ENCODE measurements at places on chromosomes 2 and 18.

DNA sequence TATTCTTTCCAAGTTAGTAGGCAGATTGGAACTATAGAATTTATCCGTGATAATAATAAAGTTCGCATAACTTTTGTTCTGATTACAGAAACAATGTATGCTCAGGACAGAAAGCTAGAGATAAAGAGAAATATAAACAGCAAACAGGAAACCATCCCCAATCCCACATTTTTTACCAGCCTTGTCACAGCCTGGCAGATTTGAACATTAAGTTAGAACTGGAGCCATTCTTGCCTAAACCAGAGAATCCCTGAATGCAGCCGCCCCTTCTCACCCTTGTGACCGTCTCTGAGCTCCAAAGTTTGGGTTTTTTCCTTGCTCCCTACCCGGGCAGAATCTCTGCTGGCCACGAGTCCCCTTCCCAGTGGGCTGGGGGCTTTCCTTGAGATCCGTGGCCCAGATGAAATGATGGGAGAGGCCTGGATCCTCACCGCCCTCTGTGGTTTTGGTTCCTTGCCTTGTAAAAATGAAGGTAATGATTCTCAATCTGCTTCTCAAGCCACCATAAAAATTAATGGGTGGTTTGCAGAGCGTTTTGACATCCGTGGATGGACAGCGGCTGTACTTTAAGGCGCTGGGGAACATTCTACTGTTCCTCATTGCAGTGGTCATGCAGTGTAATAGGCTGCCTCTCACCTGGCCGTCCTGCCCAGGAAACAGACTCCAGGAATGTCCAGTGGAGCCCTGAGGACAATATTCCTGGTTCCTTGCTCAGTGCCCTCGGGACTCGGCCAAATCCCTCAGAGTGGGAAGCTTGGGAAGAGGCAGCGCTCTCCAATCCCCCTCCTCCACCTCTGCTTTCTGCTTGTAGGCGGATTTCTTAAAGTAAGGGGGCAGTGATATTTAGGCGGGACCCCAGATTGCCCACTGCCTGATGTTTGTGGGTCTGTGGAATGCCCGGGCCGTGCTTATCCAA, 1.6 kb downstream of the SH3BP4 start:
- no peak for DNase-seq

DNA sequence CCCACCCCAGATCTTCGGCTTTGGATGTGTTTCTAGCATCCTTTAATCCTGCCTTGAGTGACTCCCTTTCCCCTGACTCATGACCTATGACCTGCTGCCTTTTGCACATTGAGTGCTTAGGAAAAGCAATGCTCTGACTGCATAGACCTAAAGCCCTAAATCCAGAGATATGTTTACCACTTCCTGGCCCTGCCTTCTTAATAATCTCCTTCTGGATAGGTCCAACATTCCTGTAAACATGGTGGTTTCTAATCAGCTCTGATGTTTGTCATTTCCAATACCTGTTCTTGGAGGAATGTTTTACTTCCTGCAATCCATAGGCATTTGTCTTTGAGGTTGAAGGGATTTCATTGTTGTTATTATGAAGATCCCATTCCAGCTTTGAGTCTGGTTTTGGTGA, 2.3 kb downstream of the SLC3A1 start:
- no peak for DNase-seq

DNA sequence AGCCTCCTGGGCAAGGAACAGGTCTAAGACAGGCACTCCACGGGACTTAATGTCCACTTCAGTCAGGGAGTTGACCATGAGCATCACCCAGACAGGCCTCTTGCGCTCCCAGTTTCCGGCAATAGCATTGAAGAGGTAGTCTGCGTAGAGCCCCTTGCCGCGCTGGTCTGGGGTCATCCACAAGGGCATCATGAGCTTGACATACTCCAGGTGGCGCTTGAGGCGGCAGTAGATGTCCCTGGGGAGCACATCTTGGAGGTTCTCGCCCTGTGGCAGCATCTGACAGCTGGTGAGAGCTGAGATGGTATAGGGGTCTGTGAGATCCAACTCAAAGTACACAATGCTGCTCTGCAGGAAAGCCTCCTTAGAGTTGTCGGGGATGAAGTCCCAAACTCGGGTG, 10.6 kb downstream of the TRABD2A start:
- DNase-seq: no peak

GRCh38 chr2:68244456-68244855, 7.9 kb downstream of the PPP3R1 start:
- DNase-seq: no peak

GRCh38 chr18:13388586-13389490, 170.3 kb downstream of the LDLRAD4 start:
- no peak for DNase-seq

DNA sequence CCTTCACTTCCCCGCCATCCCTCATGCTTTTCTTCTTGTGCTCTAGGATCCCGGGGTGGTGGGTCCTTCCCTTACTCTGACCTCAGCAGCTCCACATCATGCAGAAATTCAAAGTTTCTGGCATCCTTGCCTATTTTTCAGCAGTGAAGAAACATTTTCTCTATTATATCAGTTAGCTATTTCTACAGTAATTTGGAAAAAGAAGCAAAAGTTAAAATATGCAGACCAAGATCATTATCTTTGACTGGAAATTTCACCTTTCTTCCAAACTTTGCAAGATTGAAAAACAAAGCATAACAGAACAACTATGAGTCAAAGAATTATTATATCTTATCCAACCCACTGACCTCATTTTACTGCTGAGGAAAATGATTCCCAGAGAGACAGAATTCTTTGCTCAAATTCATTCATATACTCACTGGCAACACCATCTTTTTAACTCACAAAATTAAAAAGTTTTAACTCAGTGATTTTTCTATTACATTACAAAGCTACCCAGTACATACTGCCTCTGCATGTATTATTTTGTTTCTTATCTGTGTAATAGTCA, 40.5 kb downstream of the ANTXR1 start:
- DNase-seq: no peak

GRCh38 chr2:187615364-187615763, 61.1 kb upstream of the TFPI start:
- DNase-seq: no peak

- DNase-seq: no peak
These were observed 13.2 kb upstream of the DNAJC27 start for GRCh38 chr2:24984912-24985311.

- no peak for DNase-seq
These were observed 2.8 kb downstream of the INSIG2 start for GRCh38 chr2:118091140-118091478.

- DNase-seq: no peak
These were observed 160.8 kb upstream of the CAVIN2 start for GRCh38 chr2:192007581-192008228.

- no peak for DNase-seq
These were observed 16.4 kb upstream of the RBM44 start for GRCh38 chr2:237782181-237782580.

DNA sequence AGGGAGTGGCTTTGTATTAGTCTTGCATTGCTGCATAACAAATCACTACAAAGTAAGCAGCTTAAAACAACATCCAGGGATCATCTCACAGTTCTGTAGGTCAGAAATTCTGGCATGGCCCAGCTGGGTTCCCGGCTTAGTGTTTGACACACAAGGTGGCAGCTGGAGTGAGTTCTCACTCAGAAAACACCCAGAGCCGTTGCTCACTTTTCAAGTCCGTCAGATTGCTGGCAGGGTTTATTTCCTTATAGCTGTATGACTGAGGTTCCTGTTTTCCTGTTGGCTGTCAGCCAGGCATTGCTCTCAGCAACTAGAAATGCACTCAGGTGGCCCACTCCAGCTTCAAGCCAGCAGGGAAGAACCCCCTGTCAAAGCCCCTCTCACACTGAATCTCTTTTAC, 324.1 kb downstream of the CCDC178 start:
- DNase-seq: no peak

- no peak for DNase-seq
These were observed 40.3 kb upstream of the YPEL5 start for GRCh38 chr2:30106543-30106942.

DNA sequence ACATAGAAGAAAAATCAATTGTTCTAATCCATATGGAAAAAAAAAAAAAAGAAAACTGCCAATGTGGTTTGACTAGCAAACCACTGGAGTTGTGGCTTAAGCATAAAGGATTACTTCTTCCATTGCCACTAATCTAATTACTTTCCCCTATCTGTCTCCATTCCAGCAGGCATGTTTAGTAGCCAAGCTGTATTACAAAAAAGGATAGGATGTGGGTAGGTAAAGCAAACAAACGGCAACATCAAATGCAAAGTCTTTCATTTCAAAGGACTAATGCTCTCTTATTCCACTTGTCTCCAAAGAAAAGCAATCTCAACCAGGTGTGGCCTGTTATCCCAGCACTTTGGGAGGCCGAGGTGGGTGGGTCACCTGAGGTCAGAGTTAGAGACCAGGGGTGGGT, 36.5 kb downstream of the SLC8A1 start:
- DNase-seq: no peak

GRCh38 chr18:44801781-44802180, 121.1 kb downstream of the SETBP1 start:
- no peak for DNase-seq

DNA sequence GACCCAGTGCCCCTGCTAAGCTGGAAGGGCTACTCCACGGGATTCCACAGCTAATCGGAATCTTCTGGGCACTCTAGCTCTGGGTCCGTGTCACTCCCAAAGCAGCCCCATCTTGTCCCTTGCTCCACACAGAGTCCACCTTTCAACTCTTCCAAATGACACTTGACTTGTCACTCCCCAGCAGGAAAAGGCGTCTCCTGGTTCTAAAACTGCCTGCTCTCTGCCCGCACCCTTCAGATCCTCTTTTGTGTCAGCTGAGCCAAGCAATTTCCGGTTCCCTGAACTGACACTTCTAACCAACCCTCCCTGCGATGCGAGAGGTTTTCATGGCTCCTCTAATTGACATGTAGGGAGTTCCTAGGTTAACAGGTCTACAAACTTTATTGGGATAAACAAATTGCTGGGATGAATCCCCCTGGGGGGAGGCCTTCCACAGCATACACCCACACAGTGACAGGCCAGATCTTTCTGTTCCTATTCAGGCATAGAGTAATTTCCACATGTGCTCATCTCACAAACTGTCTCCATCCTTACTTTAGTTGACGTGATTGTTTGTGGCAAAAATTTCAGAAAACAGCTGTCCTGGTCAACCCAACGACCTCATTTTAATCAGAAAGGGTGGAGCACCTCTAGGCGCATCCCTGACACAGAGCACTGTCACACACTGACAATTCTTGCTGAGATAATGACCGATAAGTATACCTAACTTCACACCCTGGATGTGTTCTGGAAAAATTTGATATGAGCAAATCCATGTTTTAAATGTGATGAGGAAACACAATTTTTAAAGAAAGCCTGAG, 104.9 kb downstream of the RBMS1 start:
- peak; percentile 49 for DNase-seq

- no peak for DNase-seq
These were observed 47.8 kb upstream of the MGAT5 start for GRCh38 chr2:134206031-134206430.

DNA sequence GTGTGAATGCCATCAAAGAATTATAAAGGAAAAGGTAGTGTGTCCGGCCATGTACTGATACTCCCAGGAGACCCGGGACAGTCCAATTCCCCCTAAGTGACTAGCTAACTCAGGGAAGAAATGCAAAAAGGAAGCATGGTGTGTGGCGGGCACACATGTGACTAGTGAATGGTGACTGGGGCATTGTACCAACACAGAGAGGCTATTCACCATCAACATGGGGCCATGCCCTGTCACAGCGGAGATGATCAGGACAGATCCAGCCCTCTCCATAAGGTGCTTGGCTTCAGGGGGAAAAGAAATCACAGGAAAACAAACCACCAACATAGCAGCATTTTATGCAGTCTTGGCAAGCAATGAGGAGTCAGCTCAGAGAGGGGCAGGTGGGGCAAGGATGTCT, 34.3 kb downstream of the FAM168B start:
- DNase-seq: no peak

DNA sequence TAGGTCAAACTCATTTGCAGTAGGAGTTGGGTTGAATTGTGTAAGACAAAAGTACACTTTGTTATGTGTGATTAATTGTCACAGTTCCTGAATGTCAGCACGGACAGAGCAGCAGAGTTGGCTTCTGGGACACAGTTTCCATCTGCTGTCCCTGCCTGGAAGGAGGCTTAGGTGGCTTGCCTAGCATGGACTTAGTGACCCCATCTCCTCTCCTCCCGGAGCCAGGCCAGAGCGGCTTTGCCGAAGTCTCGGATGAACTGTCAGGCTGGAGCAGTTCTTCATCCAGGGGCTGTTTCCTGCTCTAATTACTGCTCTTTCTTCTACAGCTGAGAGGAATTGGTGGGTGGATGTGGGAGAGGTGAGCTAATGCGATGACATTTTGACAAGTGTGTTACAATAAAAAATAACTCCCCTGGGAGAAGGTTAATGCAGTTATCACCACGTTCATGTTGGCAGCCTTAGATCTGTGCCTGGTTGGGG, 102.0 kb downstream of the SH3RF3 start:
- no peak for DNase-seq

DNA sequence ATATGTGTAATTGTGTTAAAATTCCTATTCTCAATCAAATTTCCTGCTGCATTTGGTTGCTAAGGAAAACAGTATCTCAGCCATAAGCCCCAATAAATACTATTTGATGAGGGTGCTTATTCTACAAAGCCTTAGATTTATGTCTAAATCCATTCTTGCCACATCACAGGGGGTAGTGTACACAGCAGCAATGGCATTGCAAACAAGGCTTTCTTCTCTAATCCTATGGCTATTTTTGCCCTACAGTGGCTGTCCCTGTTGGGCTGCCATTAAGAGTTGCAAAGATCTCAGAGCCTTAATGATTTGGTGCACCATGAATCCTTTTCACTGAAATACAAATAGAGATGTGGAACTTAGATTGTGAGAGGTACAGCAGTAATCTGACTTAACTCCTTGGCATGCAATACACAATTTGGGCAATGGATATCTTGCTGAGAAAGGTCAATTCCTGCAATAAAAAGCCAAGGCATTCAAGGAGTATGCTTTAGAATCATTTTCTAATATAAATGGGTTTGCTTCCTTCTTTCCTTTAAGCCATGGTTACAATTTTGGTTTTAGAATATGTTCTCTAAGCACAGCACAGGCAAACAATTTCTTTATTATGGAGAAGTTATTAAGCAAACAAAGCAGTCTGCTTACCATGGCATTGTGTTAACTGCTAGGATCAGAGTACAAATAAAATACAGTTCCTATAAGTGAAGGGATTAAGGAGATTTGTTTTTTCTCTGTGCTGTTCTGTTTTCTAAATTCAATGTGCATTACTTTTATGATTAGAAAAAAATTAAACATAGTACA, 69.8 kb upstream of the CD302 start:
- DNase-seq: no peak
